Subcutaneous preadipocyte (primary cell): ENCODE measurements at places on chromosomes 11 and 22. TPM values are rescaled to one million over a fixed set of nuclear protein-coding genes. Genes with fewer than 3 reads are reported as not detected.

Gene SLC22A8
- not detected in 2 replicates for total RNA-seq

Gene CSNK2A3
- total RNA-seq: 1.6 and 2.9 TPM in 2 replicates

Gene CD3D
- not detected in 2 replicates for total RNA-seq

Gene SSTR3
- total RNA-seq: not detected in 2 replicates

Gene LARGE2
- total RNA-seq: not detected in 2 replicates

Gene RPS6KA4
- total RNA-seq: 44.8 and 54.0 TPM in 2 replicates
